ENCODE measurements at places on chromosomes 5 and 9.

- DNase-seq = no peak
Observed at GRCh38 chr5:179869101-179869500, 10.5 kb upstream of the MRNIP start.

- no peak for DNase-seq
Observed at GRCh38 chr5:59660737-59661136, 232.8 kb downstream of the PDE4D start.

DNA sequence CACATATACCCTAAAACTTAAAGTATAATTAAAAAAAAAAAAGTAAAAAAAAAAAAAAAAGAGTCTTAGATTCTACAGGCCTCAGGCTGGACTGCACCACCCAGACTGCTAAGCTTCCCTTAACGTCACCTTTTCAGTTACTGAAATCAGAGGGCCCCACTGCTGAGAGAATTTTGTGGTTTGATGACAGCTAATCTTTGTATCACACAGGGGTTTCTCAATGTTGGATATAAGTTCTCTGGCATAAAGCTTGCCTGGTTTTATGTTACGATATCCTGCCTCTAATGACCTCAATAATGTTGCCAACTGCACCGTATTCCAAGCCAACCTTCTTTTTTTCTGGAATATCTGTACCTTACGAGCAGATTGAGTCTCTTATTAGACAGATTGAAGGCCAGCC lies 43.1 kb upstream of the C6 start:
- no peak for DNase-seq

- no peak for DNase-seq
Observed at GRCh38 chr9:124444166-124444565, 6.1 kb upstream of the ADGRD2 start.

GRCh38 chr5:11329679-11330078 lies 568.6 kb upstream of the DAP start:
- DNase-seq = no peak

GRCh38 chr9:35954942-35955546 lies 2.9 kb downstream of the OR2S2 start:
- no peak for DNase-seq

DNA sequence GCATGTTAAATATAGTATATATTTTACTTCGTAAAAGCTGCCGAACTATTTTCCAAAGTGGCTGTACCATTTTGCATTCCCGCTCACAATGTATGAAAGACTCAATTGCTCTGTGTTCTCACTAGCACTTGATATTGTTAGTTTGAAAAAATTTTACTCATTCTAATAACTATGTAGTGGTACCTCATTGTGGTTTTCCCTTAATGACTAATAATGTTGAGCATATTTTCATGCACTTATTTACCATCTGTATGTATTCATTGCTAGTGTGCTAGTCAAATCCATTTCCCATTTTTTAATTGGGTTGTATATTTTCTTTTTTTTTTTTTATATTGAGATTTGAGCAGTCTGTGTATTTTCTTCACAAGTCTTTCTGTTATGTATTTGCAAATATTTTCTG lies 58.4 kb downstream of the RANBP17 start:
- DNase-seq = no peak

DNA sequence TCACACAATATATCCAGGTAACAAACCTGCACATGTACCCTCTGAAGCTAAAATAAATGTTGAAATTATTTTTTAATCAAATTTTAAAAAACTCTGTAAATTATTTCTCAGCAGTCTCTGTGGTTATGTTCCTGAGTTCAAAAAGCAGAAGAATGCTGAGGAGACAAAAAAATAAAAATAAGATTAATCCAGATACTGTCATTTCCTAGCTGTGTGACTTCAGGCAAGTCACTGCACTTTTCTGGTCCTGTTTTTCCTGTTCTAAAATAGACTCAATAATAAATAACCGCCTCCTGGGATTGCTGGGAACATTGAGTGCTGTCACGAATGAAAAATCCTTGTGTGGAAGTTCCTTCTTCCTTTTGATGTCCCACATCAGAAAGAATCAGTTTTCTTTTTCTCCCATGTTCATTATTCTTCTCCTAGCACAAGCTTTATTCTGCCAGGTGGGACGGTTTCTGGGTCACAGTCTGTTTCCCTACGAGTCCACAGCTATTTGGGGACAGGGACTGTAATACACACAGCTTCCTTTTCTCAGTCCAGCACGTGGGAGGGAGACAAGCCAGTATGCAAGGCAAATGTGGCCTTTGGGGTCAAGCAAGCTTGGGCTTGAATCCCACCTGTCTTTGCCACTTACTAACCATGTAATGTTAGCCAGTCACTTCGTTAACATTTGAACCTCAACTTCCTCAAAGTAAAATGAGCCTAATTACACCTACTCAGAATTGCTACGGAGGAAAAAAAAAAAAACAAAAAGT lies 156.9 kb downstream of the TRIM32 start:
- DNase-seq = no peak

DNA sequence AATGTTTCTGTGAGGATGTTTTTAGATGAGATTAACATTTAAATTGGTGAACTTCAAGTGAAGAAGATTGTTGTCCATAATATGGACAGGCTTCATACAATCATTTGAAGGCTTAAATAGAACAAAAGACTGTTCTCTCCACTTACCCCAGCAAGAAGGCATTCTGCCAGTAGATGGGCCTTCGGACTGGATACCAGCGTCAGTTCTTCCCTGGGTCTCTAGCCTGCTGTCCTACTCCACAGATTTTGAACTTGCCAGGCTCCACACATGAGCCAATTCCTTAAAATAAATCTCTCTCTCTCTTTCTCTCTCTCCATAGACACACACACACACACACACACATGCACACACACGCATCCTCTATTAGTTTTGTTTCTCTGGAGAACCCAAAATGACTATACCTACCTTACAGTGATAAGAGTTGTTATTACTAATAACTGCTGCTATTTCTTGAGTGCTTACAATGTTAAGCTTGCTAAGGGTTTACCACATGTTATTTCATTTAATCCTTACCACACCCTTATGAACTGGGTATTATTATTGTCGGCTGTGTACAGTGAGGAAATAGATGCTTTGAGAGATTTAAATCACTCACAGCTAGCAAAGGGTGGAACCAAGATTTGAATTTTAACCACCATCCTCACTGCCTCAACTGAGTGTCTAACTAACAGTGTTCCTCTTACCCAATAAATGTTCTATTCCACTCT lies 19.8 kb upstream of the IQGAP2 start:
- no peak for DNase-seq

DNA sequence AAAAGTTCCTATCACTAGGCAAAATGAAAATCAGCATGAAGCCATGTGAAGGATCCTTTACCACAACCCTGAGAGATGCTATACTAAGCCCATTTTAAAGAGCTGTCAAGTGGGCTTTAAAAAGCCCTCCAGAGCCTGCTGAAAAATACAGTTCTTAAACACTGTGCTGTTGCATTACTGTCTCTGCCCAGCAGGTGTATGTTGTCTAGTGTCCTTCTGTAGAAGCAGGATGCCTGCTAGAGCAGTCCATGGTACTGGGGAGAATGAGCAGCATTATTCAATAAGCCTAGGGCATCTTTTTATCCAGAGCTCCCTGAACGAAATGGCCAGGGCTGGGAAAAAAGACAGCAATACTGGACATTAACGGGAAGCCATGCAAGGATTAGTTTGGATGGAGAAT lies 126.2 kb upstream of the PLCXD3 start:
- DNase-seq = no peak

GRCh38 chr9:121160025-121160424 lies 41.6 kb downstream of the RAB14 start:
- DNase-seq = no peak

DNA sequence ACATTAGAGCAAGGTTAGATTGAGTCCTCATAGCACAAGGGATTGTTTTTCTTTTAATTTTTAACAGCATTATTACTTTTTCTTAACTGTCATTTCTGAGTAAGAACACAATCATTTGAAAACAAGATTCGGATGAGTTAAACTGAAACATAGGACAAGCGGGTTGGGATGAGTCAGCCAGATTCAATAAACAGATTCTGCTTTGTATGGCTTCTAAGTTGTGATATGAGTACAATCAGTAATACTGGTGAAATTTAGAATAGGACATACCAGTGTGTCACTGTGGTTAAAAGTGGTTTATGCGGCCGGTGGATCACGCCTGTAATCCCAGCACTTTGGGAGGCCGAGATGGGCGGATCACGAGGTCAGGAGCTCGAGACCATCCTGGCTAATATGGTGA lies 364.3 kb upstream of the CDH10 start:
- DNase-seq = no peak

DNA sequence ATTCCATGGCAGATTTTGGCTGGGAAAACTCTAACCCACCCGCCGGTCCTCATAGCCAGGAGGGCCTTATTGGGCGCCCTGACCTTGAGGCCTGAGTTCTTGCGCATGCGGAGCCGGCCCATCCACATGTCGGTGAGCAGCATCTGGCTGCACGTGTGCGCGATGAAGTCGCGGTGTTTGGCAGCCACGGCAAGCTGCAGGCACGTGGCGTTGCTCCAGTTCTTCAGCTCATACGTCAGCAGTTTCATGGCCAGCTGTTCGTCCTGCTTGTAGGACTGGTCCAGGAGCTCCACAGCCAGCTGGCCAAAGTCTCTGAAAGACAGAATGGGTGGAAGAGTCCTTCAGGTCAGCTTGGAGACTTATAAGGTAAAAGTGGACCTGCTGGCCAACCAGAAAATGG lies 204.3 kb upstream of the KLF9 start:
- no peak for DNase-seq

- DNase-seq = no peak
Observed at GRCh38 chr5:37889612-37890317, 49.9 kb upstream of the GDNF start.

DNA sequence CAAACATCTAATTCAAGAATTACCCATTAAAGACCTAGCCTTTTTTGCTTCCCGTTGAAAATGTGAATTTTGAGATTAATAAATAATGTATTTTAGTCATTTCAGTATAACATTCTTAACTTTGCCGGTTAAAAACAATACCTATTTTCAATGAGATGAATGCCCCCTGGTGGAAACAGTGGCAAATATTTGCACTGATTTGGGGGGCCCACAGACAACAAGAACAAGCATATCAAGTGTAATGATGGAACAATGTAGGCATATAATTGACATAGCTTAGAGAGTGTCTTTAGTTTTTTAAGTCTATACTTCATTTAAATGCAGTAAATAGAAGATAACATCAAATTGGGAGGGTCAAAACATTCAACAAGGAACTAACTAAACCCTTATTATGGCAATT lies 111.9 kb downstream of the NTRK2 start:
- no peak for DNase-seq

GRCh38 chr9:31304576-31304975 lies 1079.9 kb upstream of the ACO1 start:
- DNase-seq = no peak

GRCh38 chr5:83724001-83724400 lies 3.3 kb upstream of the HAPLN1 start:
- no peak for DNase-seq

GRCh38 chr9:82466616-82467260 lies 478.2 kb downstream of the SPATA31D1 start:
- no peak for DNase-seq

DNA sequence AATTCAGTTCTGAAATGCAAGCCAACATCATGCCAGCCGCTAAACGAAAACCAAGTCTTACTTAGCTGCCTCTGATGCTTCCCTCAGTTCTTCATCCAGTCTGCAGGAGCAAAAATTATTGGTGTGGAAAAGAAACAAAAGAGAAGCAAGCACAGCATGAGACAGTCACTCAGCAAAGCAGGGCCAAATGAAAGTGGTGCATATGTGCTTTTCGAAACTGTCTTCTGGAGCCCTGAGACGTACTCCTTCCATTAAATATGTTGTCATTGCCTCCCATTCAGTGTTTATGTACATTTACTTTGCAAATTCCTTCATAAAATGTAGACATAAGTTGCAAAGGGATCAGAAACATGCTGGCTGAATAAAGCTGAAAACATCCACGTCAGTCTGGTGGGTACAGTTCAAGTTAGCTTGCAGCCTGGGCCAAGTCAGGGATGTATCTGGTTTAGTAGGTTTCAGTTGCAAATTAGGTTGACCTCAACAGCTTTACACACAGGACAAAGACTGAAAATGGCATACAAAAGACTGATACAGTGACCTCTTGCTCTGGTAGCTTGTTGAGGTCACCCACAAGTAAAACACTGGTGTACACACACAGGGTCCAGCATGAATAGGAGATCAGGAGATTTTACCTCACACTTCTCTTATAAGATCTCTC lies 139.7 kb upstream of the PCA3 start:
- DNase-seq = no peak

- DNase-seq = no peak
Observed at GRCh38 chr5:181204826-181205760, at the start of gene TRIM7. TRIM7 (minus strand) TSS chr5:181205196; CDS start chr5:181205110, 86 bp downstream.

Data from liver (tissue), 10 donors.